ENCODE measurements at places on chromosomes 16 and 17. TPM values are rescaled to one million over a fixed set of nuclear protein-coding genes. Genes with fewer than 3 reads are reported as not detected.

Gene ZG16
- total RNA-seq, result not detected

DNA sequence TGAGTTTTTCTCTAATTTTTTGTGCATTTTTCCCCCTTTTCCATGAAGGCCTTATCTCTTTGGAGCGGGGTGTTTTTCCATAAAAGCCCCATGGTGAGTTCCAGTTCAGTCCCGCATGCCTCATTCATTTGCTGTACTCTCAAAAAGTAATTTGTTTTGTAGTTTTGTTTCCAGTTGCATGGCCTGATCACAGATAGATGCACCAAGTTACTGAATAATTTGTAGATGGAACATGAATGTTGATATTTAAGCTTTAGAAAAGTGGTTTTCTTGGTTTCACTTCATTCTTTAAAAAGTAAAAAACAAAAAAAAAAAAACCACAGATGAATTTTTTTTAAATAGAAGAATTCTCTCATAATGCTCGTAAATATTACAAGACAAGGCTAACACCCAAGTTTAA lies 349.2 kb downstream of the BCAS3 start:
- DNase-seq, result no peak

Gene FBXL16
- 0.82 TPM for total RNA-seq

Gene NPTX1
- total RNA-seq, result 20.3 TPM

GRCh38 chr17:81050645-81051625 lies 16.0 kb downstream of the BAIAP2 start:
- DNase-seq, result no peak

Gene CRYBA1
- not detected for total RNA-seq

GRCh38 chr17:41803049-41804020 lies 8.4 kb downstream of the P3H4 start:
- no peak for DNase-seq

DNA sequence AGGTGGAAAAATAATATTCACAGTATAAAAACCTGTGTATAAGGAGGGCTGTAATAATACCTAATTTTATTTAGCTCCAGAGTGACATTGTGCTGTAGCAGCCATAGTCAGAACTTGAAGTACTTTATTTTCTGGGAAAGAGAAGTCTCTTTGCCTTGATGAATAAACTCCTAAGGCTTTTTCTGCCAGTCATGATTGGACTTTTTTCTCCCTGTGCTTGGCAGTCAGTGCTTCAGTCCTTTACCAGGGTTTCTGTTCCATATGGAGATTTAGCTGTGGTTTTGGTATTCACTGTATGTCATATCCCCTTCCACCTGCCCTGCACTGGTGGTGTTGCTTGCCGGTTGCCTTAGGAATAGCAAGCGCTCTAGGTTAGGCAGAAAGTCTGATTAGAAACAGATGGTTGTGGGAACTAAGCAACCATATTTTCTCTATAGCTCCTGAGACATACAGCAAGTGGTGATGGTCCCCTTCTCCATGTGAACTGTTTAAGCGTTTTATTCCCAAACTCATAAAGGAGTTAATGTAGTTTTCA lies 24.7 kb downstream of the DDX42 start:
- no peak for DNase-seq

DNA sequence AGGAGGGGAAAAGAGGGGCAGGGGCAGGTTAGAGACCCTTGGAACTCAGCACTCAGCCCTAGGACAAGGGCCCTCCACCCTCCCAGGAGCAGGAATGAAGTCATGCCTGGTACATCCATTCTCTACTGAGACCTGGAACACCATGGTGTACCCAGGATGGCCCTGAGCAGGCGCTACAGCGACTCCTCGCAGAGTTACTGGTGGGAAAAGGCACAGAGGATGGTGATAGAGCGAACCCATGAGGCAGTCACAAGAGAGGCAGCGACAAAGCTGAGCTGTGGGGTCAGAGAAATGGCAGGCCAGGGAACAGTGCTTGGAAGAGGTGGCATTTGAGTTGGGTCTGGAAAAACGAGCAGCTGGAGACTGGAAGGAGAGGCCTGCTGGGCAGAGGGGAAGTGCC lies 37.5 kb downstream of the SRCIN1 start:
- no peak for DNase-seq

Gene KRTAP3-1
- not detected for total RNA-seq

DNA sequence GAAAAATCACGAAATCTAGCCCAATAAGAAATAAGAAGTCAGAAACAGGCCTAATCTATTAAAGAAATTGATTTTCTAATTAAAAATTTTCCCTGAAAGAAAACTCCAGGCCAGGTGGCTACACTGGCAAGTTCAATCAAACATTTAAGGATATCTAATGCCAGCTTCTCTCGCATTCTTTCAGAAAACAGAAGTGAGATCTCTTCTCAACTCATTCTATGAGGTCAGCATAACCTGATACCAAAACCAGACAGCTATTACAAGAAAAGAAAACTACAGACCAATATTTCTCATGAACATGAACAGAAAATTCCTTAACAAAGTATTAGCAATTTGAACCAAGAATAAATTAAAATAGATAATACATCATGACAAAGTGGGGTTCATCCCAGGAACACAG lies 52.4 kb downstream of the AXIN2 start:
- no peak for DNase-seq

Gene P2RX5
- total RNA-seq, result 0.18 TPM

Gene HNF1B
- total RNA-seq, result 10.1 TPM

Gene NPIPA2
- total RNA-seq, result 11.5 TPM

Gene TP53TG3B
- total RNA-seq, result not detected

Gene PRR29
- total RNA-seq, result 0.28 TPM

DNA sequence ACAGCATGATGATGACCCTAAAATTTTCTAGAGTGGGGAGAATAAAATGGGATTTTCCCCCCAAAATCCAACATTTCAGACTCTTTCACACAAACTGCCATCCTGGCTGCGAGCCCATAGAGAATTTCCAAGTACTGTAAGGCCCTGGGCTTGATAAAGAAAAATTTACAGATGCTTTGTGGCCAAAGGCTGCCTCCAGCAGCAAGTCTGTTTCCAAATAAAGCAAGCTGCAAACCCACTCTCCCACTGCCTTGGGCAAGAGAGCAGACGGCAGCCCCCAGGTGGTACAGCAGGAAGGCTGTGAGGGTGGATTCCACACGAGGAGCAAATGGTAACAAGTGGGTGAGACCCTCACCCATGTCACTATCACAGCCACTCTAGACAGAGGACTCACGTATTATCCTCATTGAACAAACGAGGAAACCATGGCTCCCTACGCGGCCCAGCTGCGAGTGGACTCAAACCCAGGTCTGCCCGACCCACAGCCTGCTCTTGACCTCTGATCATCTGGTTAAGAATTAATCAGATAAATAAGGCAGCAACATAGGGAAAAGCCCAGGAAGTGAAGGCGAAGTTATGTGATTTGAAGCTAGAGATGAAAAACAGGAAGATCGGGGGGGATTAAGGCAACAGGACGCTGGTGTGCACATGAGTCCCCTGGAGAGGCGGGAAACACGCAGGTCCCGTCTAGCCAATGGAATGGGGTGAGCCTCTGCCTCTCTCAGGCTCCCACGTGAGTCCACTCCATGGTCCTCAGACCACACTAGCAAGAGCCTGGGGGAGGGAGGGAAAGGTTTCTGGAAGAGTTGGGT lies 37.4 kb downstream of the AXIN2 start:
- no peak for DNase-seq

DNA sequence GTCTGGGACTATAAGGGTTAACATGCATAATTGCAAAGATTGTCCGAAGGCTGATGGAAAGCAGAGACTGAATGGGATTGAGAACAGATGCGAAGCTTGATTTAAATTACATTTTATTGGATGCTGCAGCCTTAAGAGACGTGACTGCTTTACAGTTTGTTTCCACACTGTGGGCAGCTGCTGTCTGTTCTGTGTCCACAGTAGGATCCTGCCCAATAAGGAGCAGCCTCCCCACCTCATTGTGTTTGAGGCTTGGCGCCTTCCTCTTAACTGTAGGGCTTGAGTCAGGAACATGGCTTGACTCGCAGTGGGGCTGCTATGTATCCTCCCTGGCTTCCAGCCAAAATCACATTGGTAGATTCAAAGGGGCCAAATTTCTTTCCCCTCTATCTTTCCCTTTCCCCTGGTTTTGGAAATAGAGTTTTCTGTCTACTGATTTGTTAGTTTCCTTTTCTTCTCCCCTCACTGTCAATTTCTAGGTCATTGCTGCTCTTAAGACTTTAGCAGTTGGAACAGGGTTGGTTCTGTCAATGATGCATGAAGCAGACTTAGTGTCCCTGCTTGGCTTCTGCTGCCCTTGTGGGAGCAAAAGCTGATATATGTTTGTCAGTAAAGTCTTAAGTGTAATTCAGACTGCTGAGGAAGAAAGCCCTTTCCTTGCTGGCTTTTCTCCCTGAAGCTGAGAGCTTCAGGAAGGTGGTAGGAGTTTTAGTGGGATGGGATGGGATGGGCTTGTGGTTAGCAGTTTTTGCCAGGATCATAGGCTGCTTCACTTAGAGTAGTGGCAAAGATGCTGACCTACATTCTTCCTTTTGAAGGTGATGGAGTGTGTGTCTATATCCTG lies 5.0 kb upstream of the RARA start:
- DNase-seq, result peak; percentile 50

Gene HOXB4
- total RNA-seq, result not detected

Gene KRTAP2-3
- not detected for total RNA-seq

- DNase-seq, result no peak
These were observed 10.2 kb downstream of the SOCS7 start for GRCh38 chr17:38361694-38362465.

Gene PIPOX
- 2.2 TPM for total RNA-seq

DNA sequence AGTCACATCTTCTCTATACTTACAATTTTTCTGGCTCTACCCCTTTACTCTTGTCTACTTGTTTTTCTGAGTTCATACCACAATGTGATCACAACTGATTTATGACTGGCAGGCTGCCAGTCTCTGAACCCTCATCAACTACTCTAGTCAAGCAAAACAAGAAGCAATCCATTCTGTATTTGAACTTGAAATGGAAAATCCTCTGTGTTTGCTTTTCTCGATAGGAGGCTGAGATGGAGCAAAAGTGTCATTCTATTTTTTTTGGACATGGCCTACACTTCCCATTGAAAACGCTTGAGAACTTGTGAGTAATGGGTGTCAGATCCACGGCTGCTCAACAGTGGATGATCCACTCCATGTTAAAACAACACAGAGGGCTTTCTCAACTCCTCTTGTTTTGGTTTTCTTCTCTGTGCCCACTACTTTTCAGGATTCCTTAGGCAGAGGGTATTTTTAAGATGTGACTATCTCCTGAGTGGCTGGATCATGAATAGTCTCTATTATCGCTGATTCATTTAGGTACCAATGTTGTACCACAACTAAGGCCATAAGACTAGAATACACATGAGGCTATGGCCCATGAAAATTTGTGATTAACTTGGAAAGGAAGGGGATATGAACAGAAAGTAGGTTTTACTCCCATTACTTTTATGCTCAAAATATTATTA lies 11.7 kb downstream of the TMEM100 start:
- no peak for DNase-seq

DNA sequence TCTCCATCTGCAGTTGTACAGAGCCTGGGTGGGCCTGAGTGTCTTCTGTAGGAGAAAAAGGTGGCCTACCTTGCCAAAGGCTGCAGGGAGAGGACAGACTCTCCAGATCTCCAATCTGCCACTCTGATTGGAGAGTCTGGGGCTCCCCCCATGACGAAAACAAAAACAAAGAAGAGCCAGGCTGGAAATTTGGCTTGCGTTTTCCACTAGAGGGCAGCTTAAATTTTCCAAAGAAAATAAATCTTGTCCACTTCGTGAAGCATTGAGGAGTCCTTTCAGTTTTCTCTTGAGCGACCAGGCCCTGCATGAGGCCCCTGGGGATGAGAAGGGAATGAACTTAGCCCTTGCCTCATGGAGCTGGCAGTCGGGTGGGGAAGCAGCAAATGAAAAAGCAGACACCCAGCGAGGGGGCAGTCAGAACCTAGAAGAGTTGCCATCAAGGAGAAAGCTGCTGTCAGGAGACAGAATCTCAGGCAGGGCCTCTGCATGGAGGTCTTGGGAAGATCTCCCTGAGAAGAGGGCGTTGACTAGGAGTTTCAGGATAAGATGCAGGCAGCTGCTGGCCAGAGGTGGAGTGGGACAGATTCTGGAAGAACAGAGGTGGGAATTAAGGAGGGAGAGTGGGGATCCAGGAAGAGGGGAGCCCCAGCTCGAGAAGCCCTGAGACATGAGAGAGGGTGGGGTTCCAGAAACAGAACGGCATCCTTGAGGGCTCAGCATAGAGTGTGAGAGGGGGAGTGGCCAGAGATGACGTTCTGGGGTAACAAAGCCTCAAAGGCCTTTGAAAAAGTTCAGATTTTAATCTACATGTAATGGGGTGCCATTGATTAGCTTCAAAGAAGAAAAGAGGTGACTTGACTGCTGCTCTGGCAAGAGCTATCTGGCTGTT lies 8.4 kb upstream of the SHCBP1 start:
- DNase-seq, result no peak

DNA sequence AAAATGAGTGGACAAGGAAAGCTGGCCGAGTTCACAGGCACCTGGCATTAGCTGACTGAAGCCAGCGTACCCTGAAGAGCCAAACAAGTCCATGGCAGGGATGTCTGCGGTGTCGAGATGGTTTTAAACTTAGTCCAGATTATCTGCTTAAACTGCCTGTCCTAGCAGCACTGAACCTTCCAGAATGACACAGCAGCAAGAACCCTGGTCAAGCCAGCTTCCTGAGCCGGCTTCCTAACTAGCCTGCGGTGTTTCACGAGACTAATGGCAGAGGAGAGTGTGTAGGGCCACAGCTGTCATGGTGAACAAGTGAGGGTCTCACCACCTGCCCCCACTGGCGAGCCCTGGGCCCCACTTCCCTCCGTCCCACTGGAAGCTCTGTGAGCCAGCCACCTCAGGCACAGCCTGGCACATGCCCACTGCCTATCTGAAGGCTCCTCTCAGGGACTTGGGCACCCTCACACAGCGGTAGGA lies 28.8 kb upstream of the MTSS2 start:
- DNase-seq, result peak; percentile 87

Gene HEXIM1
- total RNA-seq, result 35.9 TPM

Gene IL34
- 25.0 TPM for total RNA-seq

Gene GCGR
- total RNA-seq, result not detected

GRCh38 chr16:65634291-65634690 lies 512.4 kb upstream of the CDH11 start:
- no peak for DNase-seq

- no peak for DNase-seq
These were observed 8.7 kb downstream of the EIF1 start for GRCh38 chr17:41697122-41697962.

Gene DPEP1
- total RNA-seq, result not detected

GRCh38 chr17:292531-293382 lies 59.9 kb downstream of the RPH3AL start:
- peak; percentile 63 for DNase-seq

DNA sequence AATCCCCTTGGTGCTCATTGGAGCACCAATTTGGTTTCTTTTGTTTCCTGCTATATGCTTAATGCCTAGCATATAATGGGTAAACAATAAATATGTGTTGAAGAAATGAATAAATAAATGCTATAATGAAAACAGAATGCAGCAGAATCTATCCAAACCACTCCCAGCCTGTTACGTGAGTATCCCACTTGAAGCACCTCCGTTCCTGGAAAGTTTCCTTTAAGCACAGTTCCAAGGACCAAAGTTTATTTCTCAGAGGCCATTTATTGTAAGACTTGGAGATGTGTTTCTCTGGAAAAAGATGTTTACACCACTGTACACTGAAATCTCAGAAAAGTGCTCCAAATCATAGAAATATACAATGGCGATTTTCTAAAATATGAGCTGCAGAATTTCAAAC lies 187.0 kb downstream of the SOX9 start:
- DNase-seq, result no peak

Measured in chondrocyte (in vitro differentiated cells).